ENCODE measurements at places on chromosomes 13 and 19. TPM values are rescaled to one million over a fixed set of nuclear protein-coding genes. Genes with fewer than 3 reads are reported as not detected.

The VMAC gene
- 2.8 TPM for total RNA-seq

The NOVA2 gene
- total RNA-seq, result 0.02 TPM

The IL11 gene
- total RNA-seq, result 0.09 TPM

The ZNF850 gene
- total RNA-seq, result 10.7 TPM

- peaks cover 9% of the 10 kb centered on the region for H3K36me3 ChIP-seq
- no peak overlapping the region for H3K27ac ChIP-seq
- peaks cover 35% of the 10 kb centered on the region for H3K4me1 ChIP-seq
- no peak for DNase-seq
- H3K4me3 ChIP-seq, result no peak overlapping the region
- no peaks in the 10 kb centered on the region for H3K27me3 ChIP-seq
These were observed 4.7 kb upstream of the GSK3A start for GRCh38 chr19:42246922-42247639.

DNA sequence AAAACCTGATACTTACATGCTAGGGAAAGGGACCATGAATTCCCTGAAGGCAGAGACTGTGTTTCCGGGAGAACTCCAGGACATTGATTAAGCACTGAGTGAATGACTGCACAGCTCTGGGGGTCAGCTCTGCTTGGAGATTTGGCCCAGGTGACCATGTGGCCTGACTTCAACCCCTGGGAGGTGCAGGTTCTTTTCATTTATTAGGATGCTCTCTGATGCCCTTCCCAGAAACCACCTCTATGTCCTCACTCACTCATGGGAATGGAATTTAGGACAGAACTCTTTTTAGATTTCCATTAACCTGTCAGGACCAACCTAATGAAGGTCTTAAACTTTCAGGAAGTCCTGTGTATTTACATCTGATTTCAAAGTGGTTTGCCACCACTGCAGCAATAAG is 393.3 kb upstream of the ARGLU1 start:
- peaks cover 2% of the 10 kb centered on the region for H3K27me3 ChIP-seq
- H3K4me1 ChIP-seq, result no peaks in the 10 kb centered on the region
- no peak for DNase-seq
- H3K27ac ChIP-seq, result no peak overlapping the region
- no peak overlapping the region for H3K4me3 ChIP-seq

DNA sequence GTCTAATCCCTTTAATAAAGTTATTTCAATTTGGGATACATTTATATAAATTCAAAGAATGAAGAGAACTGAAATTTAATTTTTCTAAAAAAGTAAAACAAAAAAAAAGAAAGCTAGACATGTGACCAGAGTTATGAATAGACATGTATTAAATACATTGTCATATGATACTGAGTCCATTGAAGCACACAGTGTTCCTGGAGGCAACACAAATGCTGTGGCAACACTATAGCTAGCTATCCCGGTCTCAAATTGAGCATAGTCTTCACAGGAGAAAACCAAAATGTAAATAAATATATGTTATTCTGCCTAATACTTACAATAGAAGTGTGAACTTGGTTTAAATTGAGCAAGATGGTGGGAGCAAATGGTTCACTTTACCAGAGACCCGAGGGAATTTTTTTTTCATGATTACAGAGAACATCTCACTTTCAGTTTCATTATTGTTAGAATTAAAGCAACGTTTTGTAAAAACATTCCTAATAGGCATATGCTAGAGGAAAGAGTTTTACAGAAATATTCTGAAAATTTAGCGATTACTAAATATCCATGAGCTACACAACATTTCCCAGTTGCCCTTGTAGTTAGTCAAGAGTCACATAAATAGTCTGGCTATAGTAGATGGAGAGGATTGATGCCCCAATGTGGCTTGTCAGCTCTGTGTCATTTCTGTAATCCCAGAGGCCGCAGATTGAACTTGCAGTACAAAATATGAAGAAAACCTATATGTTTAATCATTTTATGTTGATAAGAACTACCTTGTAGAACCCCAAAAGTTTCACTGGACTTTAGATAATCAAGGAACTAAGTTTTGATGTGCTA is 775.7 kb upstream of the SPRY2 start:
- no peaks in the 10 kb centered on the region for H3K27me3 ChIP-seq
- H3K27ac ChIP-seq, result no peak overlapping the region
- H3K4me1 ChIP-seq, result no peaks in the 10 kb centered on the region
- no peak overlapping the region for H3K4me3 ChIP-seq
- no peaks in the 10 kb centered on the region for H3K36me3 ChIP-seq

GRCh38 chr13:113669755-113670341 is 2.8 kb downstream of the GRK1 start:
- no peak overlapping the region for H3K4me3 ChIP-seq
- DNase-seq, result peak; percentile 1
- no peaks in the 10 kb centered on the region for H3K36me3 ChIP-seq
- peaks cover 3% of the 10 kb centered on the region for H3K4me1 ChIP-seq

All from activated CD4-positive, alpha-beta T cell treated with anti-CD3 and anti-CD28 coated beads for 36 hours (primary cell).